ENCODE measurements at places on chromosomes 13 and 19. TPM values are rescaled to one million over a fixed set of nuclear protein-coding genes. Genes with fewer than 3 reads are reported as not detected.

TBXA2R gene
- total RNA-seq: 0.31 TPM

RCBTB2 gene
- 4.3 TPM for total RNA-seq

GDF15 gene
- 20.5 TPM for total RNA-seq

SHISA7 gene
- 0.09 TPM for total RNA-seq

GPR18 gene
- 1.8 TPM for total RNA-seq

DNA sequence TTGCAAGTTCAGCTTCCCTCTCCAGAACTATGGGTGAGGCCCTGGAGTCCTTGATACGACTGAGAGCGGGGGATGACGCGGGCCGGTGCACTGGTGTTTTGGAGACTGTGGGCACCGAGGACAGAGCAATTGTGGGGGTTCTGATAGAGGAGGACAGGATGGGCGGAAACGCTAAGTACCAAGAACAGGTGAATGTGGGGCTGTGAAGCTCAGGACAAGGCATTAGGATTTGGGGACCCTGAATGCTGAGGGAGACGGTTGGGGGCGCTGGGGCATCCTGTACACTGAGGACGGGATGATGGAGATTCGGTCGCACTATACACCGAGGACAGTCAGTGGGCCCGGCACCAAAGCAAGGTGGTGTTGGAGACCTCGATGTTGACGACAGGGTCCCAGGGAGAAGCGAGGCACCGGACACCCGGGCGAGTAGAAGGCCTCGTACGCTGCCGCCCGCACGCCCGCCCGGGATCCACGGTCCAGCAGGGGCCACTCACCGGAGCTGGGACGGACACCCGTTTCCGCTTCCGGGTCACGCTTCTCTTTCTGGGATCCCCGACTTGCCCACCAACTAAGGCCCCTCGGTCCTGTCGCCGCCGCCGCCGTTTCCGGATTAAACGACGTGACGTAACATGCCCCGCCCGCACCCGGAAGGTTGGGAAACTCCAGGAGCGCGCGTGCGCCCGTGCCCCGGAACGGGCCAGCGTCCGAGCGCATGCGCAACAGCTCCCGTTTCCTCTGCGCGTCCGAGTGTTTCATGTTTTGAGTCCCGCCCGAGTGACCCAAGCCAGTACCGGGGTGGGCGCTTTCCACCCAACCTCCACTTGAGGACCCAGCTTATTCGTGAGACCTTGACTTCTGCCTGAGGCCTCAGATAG, at the start of gene CHMP2A:
Gene CHMP2A, minus strand, starts transcription at position 612 of the 875 bp plus-strand sequence. CDS start 893 bp downstream, outside the sequence.
- peak within 1 kb of the TSS; percentile 66 for H3K4me3 ChIP-seq
- peak; percentile 90 for DNase-seq
- peaks cover 28% of the 10 kb centered on the region for H3K4me1 ChIP-seq
- H3K27ac ChIP-seq: peak within 1 kb of the TSS; percentile 78
- no peaks in the 10 kb centered on the region for H3K27me3 ChIP-seq

DNA sequence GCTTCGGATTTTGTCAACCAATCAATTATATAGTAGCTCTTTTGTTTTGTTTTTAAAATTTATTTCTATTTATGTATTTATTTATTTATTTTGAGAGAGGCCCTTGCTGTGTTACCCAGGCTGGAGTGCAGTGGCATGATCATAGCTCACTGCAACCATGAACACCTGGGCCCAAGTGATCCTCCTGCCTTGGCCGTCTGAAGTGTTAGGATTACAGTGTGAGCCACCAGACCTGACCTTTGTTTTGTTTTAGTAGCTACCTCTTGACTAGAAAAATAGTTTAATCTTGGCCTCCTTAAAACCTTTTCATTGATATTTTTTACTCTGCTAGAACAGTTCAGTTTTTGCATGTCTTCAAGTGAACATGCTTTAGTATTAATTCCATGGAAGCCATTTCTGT, 15.1 kb downstream of the GARRE1 start:
- H3K27ac ChIP-seq: peak overlapping the region; percentile 77
- peak overlapping the region; percentile 11 for H3K4me3 ChIP-seq
- H3K36me3 ChIP-seq: peaks cover 3% of the 10 kb centered on the region
- DNase-seq: no peak
- peaks cover 37% of the 10 kb centered on the region for H3K4me1 ChIP-seq

DNA sequence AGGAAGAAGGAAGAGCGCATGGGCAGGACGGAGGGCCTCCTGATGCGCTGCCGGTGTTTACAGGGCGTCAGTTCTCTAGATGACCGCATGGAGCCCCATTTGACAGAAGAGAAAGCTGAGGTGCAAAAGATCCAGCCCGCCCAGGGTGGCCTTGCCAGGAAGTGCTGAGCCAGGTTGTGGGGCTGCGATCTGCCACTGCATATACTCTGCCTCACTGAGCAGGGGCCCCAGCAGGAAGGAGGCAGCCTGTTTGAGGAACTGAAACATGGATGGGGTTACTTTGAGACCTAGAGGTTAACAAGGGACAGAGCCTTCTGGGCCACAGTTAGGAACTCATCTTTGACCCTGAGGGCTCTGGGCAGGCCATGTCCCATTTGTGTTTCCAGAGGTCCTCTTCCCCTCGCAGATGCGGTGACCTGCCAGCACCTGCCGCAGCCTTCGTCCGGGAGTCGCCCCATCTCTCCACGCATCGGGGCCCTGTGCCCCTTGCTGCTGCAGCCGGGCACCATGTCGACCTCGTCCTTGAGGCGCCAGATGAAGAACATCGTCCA, 3.2 kb downstream of the EPN1 start:
- no peaks in the 10 kb centered on the region for H3K27me3 ChIP-seq
- H3K4me3 ChIP-seq: no peak overlapping the region
- H3K27ac ChIP-seq: no peak overlapping the region
- peaks cover 4% of the 10 kb centered on the region for H3K36me3 ChIP-seq

DNA sequence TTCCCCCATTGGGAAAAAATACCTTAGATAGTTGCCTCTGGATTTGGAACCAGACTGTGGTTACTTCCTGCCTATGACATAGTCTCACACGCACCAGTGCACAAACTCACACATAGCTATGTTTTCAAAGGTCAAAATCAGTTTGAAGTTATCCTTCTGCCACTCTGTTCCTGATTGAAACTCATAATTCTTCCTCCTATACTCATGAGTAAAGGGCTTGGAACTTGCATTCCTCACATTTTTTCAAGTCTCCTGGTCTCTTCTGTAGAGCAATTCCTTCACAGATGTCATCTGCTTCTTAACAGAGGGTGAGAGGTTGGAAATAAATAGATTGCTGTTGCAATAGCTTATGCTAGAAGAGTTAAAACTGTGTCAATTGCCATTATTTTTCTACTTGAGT, 18.6 kb upstream of the POSTN start:
- H3K27me3 ChIP-seq: no peaks in the 10 kb centered on the region
- no peaks in the 10 kb centered on the region for H3K36me3 ChIP-seq
- H3K4me3 ChIP-seq: no peak overlapping the region
- H3K27ac ChIP-seq: peak overlapping the region; percentile 86
- DNase-seq: peak; percentile 96
- peaks cover 26% of the 10 kb centered on the region for H3K4me1 ChIP-seq

- H3K36me3 ChIP-seq: no peaks in the 10 kb centered on the region
- peaks cover 7% of the 10 kb centered on the region for H3K4me1 ChIP-seq
- H3K27me3 ChIP-seq: no peaks in the 10 kb centered on the region
- H3K4me3 ChIP-seq: no peak overlapping the region
These were observed 42.5 kb upstream of the ANKRD10 start for GRCh38 chr13:110957181-110957884.

DNA sequence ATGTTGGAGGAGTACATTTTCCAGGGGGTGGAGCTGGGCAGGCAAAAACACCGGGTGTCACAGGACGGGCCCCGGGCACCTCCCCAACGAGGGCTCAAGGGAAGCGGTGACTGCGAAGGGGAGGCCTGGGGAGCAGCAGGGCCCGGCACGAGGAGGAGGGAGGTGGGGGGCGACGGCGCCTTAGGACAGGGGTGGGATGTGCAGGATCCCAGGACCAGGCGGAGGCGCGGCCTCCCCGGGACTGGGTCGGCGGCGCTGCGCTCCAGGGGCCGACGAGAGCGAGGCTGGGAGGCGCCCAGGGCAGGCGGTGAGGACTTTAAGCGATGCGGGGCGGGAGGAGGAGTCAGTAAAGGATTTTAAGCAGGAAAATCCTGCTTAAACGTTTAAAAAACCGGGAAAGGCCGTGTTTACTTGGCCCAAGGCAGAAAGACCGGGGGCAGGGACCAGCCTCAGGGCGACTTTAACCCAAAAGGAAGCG, 427 bp downstream of the ZNF160 start:
- peak overlapping the region; percentile 97 for H3K4me3 ChIP-seq
- H3K27me3 ChIP-seq: no peaks in the 10 kb centered on the region
- no peaks in the 10 kb centered on the region for H3K4me1 ChIP-seq

- no peak for DNase-seq
- no peaks in the 10 kb centered on the region for H3K36me3 ChIP-seq
- H3K27ac ChIP-seq: no peak overlapping the region
- no peak overlapping the region for H3K4me3 ChIP-seq
These were observed 1251.9 kb downstream of the PCDH17 start for GRCh38 chr13:58883405-58883804.

Measured in astrocyte (in vitro differentiated cells and primary cell).